ENCODE measurements at places on chromosomes 2 and 18. TPM values are rescaled to one million over a fixed set of nuclear protein-coding genes. Genes with fewer than 3 reads are reported as not detected.
A peak's percentile ranks its signal among the peaks of the same experiment; 100 is the strongest.

APCDD1 gene
- 17.3 TPM for total RNA-seq

VIT gene
- 0.77 TPM for total RNA-seq

DCDC2C gene
- not detected for total RNA-seq

TSPYL6 gene
- total RNA-seq: not detected

ACSL3 gene
- 377 TPM for total RNA-seq

TTL gene
- 28.2 TPM for total RNA-seq

ECEL1 gene
- total RNA-seq: not detected

FAP gene
- 96.1 TPM for total RNA-seq

AMER3 gene
- total RNA-seq: not detected

ESPNL gene
- total RNA-seq: 1.3 TPM

PROM2 gene
- total RNA-seq: 0.26 TPM

INO80C gene
- 1.5 TPM for total RNA-seq

EMILIN1 gene
- 251 TPM for total RNA-seq

GRCh38 chr2:160392201-160392600 lies 101.4 kb downstream of the RBMS1 start:
- no peak for DNase-seq

GRCh38 chr2:109529532-109530449 lies 84.0 kb downstream of the SEPTIN10 start:
- DNase-seq: no peak

- no peak for DNase-seq
These were observed 293.5 kb downstream of the ARHGAP15 start for GRCh38 chr2:143422681-143423080.

GRCh38 chr2:150204451-150204850 lies 283.0 kb downstream of the RND3 start:
- peak; percentile 87 for DNase-seq

DNA sequence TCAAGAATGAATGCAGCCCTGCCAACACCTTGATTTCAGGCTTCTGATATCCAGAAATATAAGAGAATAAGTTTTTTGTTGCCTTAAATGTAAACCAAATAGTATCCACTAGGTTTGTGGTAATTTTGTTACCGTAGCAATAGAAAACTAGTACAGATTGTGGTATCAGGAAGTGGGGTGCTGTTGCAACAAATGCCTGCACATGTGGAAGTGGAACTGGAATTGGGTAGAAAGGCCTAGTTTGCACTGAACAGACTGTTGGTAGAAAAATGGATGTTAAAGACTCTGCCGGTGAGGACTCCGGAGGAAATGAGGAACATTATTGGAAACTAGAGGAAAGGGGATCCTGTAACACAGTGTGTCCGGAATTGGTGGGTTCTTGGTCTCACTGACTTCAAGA lies 145.8 kb upstream of the MGAT5 start:
- no peak for DNase-seq

GRCh38 chr2:68127358-68128242 lies 30.1 kb upstream of the PNO1 start:
- no peak for DNase-seq

DNA sequence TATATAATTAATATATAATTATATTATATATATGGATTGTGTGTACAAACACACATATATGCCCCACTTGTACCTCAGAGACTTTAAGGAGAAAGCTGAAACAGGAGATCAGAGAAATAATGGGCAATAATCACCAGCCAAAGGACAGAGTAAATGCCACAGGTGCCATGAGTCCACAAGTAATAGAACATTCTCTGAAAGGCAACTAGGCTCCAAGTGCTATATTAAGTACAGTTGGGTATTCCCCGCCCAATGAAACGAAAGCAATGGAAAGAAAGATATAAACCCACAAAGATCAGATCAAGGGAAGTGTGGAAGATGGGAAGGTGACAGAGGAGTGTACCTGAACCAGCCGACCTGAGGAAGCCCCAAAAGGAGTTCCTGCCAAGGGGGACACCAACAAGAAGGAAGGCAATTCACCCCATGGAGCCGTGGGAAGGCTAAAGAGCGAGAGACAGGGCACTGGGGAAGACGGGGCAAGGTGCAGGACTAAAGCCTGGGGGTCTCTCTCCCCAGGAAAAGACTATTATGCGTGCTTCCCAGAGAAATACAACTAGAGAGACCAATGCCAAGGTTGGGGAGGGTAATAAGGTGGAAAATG lies 19.0 kb downstream of the DYM start:
- DNase-seq: no peak

DNA sequence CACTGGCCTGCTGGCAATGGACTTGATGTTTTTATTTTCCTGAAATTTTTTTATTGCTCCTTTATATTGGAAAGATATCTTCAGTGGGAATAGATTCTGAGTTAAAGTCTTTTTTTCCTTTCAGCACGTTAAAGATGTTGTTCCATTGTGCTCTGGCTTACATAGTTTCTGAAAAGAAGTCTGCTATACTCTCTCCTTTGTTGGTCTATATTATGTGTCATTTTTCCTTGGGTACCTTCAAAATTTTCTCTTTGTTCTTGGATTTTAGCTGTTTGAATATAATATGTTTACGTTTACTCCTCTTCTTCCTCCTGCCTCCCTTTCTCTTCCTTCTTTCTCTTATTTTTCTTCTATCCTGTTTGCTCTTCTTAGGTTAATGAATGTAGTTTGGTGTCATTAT lies 105.5 kb downstream of the CAPN13 start:
- DNase-seq: no peak

DNA sequence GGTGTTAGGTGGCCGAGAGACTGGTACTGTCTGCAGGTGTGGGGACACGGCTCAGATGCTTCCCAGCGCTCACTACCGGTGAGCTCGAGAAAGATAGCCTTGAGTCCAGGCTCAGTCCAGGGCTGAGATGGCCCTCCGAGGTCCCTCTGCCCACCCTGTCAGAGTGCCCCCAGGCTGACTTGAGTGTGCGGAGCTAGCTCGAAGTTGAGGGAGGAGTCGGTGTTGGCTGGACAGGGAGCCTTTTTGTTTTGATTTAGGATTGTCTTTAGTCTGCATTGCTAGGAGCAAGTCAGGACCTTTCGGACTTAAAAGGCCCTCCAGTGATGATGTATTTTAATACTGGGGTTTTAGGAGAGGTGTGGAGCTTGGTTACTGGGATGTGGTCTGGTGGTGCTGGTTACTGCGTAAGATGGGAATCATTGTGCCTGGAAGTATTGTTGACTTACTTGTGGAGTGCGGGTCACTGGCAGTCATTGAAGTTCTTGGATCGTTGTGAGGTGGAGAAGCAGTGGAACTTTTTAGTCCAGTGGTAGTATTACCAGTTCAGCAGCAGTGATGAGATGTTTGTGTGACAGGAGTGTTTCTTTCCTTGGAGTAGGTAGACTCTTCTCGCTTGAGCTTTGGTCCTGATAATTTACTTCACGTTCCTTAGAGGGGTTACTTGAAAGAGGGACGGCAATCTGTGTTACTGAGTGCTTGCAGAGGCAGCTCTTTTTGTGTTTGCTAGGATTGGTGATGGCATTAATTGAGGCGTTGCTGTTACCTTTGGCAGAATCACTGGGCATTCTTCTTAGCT lies 633 bp downstream of the KIAA1328 start:
- peak; percentile 32 for DNase-seq

DNA sequence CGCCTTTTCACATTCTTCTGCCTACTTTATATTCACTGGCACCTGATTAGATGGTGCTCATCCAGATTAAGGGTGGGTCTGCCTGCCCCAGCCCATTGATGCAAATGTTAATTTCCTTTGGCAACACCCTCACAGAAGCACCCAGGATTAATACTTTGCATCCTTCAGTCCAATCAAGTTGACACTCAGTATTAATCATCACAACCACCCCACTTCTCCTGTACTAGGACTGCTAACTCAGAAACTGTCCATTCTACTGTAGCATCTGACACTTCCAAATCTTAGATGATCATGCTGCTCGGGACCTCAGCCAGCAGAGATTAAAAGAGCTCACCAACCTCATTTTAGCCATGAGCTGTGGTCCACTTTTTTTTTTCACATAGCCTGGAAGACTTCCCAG lies 268.5 kb downstream of the SATB2 start:
- DNase-seq: no peak

- DNase-seq: no peak
These were observed 800 bp downstream of the HOXD13 start for GRCh38 chr2:176093145-176093897.

DNA sequence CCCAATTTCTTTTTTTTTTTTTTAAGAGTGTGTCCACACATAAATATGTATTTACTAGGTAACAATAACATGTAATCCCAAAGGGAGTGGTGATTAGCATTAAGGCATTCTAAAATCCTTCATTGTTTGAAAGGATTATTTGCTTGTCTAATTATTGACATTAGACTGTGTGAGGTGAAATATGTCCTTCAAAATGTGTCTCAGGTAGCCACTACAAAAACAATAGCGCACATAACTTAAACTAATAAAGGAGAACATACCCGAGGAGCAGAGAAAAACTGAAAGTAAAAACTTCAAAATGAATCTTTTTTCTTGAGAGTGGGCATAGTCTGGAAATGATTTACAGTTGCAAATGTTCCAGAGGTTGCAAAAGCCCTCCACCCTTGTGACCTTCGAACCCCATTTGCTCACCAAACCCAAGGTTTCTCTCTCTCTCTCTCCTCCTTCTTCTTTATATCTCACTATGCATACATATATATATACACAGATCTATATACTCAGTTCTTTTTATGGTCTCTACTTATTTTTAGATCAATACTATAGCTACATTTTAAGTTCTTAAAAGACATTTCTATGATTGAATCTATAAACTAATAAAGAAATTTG lies 24.4 kb upstream of the FRZB start:
- DNase-seq: no peak

DNA sequence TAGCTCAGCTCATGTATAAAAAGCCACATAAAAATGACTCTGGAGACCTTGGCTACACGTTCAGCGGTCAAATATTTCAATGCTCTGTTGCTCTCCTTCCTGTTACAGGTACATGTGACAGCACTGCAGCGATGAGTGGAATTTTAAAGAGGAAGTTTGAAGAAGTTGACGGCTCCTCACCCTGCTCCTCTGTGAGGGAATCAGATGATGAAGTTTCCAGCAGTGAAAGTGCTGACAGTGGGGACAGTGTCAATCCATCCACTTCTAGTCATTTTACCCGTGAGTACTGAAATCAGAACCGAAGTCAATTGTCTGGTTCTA lies 125.4 kb downstream of the CSRNP3 start:
- DNase-seq: no peak

DNA sequence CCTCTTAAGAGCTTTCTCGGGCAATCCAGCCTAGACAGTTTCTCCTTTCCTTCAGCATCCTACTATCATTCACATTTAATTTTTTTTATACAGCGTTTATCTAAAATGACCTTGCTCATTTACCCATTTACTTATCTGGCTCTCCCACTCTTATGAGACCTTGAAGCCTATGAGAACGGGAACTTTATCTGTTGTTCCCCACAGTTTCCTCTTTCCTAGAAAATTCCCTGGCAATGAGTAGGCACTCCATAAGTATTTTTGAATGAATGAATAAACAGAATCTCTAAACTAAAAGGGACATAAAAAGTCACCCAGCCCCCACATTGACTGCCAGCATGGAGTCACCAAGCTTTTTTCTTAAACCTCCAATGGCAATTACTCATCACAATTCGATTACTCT lies 353.2 kb downstream of the METTL4 start:
- no peak for DNase-seq

DNA sequence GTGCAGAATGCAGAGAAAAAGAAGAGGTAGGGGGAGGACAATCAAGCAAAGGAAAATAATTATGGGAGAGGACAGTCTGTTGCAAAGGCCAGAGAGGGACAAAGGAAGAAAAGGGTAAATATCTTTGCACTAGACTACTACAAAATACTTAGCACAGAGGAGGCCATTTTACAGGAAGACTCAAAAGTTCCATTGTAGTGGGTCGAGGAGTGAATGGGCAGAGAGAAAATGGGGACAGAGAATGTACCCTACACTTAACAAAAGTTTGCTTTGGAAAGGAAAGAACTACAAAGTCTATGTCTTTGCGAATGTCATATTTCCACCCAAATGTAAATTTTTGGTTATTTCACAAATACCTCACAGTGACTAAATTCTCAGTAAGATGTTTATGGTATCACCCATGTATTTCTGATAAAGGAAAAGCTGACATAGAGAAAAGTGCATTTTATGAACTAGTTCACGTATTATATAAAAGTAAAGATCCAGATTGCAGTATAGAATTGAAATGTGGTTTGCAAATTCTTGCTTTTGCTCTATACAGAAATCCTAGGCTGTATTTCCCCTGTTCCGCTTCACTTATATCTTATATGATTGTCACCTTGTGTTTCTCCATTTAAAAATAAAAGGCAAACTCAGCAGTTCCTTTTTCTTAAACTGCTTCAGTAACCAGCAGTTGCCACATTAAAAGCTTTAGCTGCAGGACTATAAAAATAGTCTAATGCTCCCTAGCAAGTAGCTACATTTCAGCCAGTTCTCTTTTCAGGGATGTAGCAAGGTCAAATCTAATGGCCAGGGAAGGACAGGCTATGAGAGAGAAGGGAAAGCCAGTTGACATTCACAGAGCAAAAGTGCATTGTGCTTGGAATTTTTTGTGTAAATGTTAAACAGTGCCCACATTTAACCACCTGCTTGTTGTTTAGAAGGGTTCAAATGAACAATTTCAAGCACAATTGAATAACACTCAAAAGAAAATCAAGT lies 79.7 kb upstream of the CYTIP start:
- no peak for DNase-seq

DNA sequence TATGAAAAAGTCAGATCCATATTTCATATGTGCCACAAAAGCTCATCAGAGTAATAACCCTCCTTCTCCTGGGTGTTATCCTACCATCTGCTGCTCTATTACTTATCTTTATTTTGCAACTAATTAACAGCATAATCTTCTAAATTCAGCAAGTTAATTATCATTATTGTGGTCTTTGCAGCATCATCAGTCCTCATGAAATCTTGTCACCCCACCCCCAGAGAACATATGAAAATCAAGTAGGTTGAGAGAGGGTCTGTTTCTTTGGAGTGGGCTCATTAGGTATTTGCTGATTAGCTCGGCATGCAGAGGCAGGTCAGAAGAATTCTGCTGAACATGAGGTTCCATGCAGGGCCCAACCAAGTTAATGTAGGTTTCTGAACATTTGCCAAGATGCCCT lies 64.8 kb downstream of the ATF2 start:
- DNase-seq: no peak

GRCh38 chr18:79631761-79632446 lies 47.7 kb upstream of the CTDP1 start:
- no peak for DNase-seq

- peak; percentile 31 for DNase-seq
These were observed 245.1 kb downstream of the NEDD4L start for GRCh38 chr18:58288921-58289797.

- no peak for DNase-seq
These were observed 512.8 kb upstream of the SLC8A1 start for GRCh38 chr2:40964509-40965250.

- DNase-seq: peak; percentile 12
These were observed 12.3 kb upstream of the TFCP2L1 start for GRCh38 chr2:121297217-121297830.

GRCh38 chr2:152466041-152466440 lies 131.1 kb downstream of the FMNL2 start:
- DNase-seq: peak; percentile 49

DNA sequence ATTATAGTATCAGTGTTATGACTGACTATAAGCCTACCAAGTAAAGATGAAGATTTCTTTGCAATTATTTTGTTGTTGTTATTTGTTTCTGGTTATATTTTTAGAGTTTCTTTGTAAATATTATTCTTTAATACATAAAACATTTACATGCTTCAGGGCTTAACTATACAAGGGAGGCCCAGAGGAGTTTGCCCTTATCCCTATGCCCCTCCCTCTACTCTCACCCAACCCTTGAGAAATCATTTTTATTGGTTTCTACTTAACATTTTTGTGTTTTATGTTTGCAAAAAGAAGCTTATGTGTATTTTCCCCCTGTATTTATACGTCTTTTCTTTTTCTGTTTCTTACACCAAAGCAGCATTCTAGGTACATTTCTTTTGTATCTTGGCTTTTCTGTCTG lies 30.5 kb downstream of the MRPS9 start:
- DNase-seq: no peak
